ENCODE measurements at places on chromosomes 13 and 19. TPM values are rescaled to one million over a fixed set of nuclear protein-coding genes. Genes with fewer than 3 reads are reported as not detected.

DNA sequence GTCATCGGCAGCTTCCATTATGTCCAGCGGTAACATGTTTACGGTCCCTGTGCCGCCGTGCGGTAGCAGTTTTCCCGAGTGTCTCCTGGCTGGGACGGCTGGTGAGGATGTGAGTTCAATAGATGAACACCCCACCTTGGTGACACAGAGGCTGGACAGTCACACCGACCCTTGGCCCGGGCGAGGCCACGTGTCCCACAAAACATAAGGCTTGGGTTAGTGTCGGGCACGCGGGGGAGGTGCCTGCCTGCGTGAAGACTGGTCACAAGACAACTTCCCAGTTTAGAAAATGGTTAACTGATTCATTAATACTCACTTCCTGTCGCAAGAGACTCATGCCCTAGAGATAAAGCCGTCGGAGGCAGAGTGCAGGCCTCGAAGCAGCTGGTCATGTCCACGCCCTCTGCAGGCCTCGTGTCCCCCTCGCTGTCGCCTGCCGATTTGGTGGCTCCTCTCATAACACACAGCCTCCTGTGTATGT, 17.2 kb downstream of the RASA3 start:
- no peak for DNase-seq

DNA sequence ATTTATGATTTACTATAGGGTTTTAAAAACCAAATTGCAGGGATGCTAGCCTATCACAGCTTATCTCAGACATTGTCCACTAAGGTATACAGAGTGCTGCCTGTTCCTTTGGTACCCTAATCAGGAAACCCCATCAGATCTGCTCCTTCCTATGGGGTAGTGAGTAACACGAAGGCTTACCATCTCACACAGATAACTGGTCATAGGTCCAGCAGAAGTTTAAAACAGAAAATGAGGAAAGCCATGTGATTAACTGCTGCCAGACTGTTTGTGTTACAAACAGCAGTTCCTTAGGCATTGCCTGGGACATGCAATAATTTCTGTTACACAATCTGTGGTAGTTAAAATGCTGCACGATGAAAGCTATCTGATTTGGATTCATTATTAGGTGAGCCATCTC, 53.5 kb upstream of the ALOX5AP start:
- no peak for DNase-seq

GRCh38 chr19:2462635-2463421, 6.1 kb upstream of the LMNB2 start:
- DNase-seq: peak; percentile 93

DNA sequence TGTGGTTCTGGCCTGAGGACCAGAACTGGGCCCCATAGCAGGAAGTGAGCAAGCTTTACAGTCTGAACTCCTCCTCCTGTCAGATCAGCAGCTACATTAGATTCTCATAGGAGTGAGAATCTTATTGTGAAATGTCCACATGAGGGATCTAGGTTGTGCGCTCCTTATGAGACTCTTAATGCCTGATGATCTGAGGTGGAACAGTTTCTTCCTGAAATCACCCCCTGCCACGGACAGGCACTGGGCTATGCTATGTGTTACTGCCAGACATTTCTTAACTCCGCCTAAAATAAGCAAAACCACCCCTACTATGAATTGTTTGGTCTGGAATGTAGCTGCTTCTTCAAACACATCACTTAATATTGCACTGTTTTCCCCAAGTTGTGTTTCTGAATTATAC, 4.6 kb downstream of the FBXL3 start:
- no peak for DNase-seq

DNA sequence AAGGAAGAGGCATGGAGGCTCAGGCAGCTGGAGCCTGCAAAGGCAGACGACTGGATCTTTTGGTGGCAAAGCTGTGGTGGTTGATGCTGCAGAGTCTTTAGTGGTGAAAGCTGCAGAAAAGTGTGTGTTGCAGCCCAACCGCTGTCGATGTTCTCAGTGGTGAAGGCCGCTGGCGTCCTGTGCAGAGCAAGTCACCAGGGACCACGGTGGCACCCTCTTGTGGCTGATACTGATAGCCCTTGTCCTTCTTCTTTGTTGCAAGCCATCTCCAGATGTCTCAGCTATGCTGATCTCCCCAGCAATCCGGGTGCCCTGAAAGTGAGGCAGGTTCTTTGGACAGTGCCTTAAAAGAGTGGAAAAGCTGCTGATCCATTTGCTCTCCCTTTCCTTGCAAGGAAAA, 610.9 kb upstream of the PCDH9 start:
- peak; percentile 4 for DNase-seq

- DNase-seq: no peak
Measured at GRCh38 chr13:74070065-74070464, 64.1 kb downstream of the KLF12 start.

GRCh38 chr13:47478985-47479384, 522.1 kb downstream of the SUCLA2 start:
- DNase-seq: no peak

DNA sequence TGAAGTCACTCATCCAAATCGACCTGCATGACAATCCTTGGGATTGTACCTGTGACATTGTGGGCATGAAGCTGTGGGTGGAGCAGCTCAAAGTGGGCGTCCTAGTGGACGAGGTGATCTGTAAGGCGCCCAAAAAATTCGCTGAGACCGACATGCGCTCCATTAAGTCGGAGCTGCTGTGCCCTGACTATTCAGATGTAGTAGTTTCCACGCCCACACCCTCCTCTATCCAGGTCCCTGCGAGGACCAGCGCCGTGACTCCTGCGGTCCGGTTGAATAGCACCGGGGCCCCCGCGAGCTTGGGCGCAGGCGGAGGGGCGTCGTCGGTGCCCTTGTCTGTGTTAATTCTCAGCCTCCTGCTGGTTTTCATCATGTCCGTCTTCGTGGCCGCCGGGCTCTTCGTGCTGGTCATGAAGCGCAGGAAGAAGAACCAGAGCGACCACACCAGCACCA, 5.9 kb downstream of the SLITRK5 start:
- DNase-seq: no peak

DNA sequence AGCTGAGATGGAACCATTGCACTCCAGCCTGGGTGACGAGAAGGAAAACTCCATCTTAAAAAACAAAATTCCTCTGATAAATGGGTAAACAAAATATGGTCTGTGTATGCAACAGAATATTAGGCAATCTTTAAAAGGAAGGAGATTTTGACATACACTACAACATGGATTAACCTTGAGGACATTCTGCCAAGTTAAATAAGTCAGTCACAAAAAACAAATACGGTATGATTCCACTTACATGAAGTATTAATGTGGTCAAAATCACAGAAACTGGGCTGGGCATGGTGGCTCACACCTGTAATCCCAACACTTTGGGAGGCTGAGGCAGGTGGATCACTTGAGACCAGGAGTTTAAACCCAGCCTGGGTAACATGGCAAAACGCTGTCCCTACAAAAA, 3.0 kb upstream of the ZNF444 start:
- DNase-seq: no peak

DNA sequence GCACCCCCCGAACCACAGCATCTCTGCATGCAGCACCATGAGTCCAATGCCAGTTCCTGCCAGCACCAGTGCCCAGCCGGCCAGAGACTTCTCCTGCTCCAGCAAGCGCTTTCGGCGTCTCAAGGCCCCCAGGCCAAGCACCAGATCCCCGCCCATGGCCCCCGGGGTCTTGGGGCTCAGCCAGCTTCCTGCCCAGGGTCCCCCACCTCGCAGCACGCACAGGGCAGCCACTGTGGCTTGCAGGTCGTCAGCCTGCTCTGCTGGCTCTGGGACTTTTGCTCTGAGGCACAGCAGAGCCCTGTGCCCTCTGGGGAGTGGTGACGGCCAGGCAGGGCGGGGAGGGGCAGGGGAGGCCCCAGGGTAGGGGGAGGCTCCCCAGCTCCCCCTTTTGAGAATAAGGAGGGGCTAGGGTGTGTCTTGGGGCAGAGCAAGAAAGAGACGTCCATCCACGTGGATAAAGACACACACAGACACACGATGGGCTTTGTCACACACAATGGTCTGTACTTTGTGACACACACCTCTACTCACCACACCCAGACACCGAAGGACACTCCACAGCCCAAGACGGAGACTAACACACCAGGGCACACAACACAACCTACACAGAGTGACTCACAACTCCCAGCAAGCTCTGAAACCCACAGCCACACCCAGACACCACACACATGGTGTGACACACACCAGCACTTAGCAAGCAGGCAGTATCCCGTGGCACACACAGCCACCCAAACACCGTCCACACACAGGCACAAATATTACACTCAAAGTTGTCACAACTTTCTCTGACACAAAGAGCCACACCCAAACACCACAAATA, at the start of gene KCNN4:
KCNN4 (minus strand) TSS at position 268 of the 820 bp plus-strand sequence; CDS start at position 156, 112 bp downstream.
- DNase-seq: peak; percentile 56

Gene MBOAT7
- total RNA-seq: 76.6 TPM

Gene OR7D2
- total RNA-seq: not detected

Measured in H7 (cell line).